ENCODE measurements at places on chromosomes 3 and 15.
A peak's percentile ranks its signal among the peaks of the same experiment; 100 is the strongest.

DNA sequence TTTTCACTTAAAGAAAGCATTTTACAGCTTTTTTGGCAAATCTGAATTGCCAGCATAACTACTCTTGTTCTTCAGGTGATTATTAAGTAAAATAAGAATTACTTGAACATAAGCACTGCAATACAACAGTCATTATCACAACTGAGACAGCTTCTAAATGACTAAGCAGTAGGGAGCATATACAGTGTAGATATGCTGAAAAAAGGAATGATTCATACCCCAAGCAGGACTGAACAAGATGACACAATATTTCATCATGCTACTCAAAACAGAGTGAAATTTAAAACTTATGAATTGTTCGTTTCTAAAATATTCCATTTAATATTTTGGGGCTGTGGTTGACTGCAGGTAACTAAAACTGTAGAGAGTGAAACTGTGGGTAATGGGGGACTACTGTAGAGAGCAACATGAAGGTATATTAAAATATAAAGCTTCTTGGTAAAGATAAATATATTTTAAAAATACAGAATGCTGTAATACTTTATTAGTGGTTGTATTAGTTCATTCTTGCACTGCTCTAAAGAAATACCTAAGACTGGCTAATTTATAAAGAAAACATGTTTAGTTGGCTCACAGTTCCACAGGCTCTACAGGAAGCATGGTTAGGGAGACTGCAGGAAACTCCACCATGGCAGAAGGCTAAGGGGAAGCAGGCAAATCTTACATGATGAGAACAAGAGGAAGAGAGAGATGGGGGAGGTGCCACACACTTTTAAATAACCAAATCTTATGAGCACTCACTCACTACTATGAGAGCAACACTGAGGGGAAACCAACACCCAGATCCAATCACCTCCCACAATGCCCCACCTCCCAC is 84.8 kb downstream of the DCLK3 start:
- no peak for DNase-seq

DNA sequence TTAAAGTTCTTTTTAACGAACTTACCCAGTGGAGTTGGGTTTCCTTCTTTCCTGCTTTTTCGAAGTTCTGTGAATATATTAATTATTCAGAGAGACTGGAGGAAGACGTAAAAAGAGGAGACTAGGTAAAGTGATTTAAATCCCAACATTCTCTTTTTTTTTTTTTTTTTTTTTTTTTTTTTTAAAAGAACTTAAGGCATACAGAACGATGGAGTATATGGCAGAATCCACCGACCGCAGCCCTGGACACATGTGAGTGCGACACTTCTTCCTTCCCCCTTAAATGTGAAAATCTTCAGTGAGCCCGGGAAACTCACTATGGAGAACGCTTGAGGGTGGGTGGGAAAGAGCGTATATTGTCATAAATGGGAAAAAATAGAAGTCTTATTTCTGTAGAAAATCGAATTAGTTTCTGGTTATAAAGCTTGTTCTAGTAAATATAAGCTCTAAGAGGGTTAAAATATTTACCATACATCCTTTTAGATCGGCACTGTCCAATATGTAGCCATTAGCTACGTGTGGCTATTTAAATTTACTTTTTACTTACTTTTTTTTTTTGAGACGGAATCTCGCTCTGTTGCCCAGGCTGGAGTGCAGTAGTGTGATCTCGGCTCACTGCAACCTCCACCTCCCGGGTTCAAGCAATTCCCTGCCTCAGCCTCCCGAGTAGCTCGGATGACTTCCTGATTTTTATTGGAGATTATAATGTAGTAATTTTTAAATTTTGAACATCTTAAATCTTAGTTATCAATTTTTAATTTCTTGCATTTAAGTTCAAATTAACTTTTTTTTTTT is 892 bp downstream of the NMD3 start:
- no peak for DNase-seq

DNA sequence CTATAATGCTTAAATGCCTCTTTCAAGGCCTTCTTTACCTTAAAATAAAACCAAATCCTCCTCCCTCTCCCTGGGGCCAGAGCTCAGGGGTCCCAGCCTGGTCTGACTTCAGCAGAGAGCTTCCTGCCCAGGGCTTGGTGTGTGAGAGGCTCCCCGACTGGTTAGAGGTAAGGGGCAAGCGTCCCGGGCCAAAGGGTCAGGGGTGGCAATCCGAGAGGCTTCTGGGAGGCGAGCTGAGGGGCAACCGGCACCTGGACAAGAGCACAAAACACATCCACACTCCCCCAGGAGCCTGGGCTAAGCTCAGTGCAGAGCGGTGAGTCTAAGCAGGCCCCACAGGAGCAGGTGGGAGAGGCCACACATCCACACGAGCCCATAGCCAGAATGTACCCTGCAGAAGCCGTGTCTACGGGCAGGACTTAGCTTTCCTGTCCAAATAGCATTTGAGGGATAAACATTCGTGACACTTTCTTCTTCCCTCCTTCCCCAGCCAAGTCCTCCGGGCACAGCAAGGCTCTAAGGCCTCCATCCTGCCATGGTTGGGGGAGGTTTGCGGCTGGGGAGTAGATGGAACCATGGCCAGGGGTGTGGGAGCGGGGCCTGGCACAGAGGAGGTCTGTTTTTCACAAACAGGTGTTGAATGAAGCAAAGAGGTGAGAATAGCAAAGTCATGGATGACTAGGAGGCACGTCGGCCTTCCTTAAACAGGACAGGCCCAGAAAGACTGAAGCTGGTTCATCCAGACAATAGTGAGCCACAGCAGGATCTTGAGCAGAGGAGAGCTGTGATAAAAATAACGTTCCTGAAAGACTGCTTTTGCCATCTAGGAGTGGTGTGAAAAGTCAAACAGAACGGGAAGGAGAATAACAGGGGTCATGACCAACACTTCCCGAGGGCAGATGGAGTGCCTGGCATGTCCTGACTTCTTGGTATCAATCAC is 98.7 kb upstream of the IQSEC1 start:
- no peak for DNase-seq

DNA sequence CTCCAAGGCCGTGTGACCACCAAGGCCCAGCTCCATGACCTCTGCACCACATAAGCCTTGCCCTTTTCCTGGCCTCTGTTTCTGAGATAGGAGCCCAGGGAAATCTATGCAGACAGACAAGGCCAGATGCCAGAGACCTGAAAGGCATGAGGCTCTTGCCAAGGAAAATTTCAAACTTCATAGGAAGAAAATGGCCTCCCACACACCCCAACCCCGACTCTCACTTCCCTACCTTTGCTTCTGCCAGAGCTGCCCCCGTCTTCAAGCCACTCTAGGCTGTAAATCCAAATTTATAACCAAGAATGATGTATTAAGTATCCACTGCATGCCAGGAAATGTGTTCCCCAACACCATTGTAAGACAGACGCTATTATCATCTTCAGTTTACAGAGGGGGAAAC is 65.5 kb upstream of the HRH1 start:
- no peak for DNase-seq

- DNase-seq, result no peak
Measured at GRCh38 chr3:9622438-9622837, 26.9 kb upstream of the MTMR14 start.

DNA sequence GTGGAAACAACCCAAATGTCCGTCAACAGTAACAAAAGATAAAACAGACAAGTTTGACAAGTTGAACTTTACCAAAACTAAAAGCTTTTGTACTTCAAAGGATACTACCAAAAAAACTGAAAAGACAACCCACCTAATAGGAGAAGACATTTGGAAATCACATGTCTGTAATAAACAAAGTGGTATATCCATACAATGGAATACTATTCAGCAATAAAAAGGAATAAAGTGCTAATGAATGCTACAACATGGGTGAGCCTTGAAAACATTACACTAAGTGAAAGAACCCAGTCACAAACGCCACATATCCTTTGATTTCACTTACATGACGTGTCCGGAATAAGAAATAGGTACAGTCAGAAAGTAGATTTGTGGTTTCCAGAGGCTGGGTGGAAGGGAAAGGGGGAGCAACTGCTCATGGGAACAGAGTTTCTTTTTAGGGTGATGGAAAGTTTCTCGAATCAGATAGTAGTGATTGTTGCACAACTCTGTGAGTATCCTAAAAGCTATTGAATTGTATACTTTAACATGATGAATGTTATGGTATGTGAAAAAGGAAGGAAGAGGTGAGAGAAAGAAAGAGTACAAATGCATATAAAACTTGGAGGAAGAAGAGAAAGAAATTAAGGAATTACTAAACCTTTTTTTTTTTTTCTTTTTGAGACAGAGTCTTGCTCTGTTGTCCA is 72.7 kb upstream of the ABHD2 start:
- DNase-seq, result no peak

DNA sequence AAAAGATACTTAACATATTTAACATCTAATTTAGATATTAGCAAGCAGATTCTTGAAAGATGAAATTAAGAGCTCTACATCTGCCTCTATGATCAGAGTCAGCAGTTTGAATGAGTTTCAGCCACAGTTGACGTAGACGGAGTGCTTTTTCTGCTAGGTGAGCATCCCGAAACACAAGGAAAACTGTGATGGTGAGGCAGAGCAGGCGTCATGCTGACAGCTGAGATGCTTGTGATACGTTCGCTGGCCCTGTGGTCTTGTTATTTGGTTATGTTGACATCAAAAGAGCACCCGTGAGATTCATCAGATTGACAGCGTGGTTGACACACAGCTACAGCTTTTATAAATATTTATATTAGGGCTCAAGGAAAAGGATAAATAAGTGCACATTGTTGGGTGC is 19.6 kb upstream of the GOLGA8B start:
- DNase-seq, result no peak

DNA sequence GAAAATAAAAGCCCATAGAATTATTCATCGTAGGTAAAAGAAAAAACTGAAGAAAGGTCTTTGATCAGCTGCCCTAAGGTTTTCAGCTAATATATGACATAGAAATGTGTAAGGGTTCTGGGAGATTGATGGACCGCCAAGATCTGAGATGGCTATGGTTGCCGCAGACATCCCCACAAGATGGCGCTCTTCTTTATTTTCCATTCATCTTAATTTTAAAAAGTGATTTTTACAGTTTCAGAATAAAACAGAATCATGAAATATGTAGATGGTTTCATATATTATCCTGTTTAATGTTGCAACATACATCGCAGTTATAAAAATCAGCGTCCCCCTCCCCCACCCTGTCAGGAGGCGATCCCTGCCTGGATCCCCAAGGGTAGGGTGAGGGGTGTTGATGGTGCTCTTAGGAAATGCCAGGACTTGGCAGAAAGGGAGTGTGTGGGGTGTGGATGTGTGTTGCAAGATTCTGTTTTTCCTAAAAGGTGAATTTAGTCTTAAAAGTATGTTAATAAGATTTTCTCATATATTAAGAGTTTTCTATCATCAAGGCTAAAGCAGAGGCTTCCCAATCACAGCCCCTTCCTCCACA is 68.8 kb downstream of the ANXA2 start:
- peak; percentile 5 for DNase-seq

DNA sequence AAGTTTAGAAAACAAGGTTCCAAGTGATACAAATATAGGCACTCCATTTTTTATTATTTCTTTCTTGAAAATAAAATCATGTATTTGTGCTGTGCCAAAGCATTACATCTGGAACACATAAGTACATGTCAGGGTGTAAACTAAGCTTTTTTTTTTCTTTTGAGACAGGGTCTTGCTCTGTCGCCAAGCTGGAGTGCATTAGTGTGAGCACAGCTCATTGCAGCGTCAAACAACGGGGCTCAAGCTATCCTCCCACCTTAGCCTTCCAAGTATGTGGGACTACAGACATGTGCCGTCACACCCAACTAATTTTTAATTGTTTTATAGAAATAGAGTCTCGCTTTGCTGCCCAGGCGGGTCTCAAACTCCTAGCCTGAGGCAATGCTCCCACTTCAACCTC is 9.0 kb downstream of the SPATA12 start:
- DNase-seq, result no peak

DNA sequence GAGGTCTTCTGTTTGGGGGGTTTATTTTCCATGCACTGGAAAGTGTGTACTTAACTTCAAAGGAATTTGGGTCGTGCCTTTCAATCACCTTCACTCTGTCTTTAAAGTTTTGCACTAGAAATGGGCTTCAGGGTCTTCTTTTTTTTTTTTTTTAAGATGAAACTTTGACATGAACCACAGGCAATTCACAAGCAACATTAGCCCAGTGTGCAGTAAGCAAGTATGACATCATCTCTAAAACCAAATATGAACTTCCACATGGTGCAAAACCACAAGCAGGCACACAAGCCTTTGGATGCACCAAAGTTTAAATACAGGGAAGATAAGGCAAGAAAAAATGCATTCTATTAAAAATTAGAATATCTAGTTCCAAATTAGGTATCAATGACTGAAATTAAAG is 381.9 kb downstream of the ERC2 start:
- no peak for DNase-seq

GRCh38 chr3:16993227-16993626 is 108.5 kb downstream of the PLCL2 start:
- DNase-seq, result no peak

- no peak for DNase-seq
Measured at GRCh38 chr3:126021702-126022101, 52.7 kb downstream of the ROPN1B start.

DNA sequence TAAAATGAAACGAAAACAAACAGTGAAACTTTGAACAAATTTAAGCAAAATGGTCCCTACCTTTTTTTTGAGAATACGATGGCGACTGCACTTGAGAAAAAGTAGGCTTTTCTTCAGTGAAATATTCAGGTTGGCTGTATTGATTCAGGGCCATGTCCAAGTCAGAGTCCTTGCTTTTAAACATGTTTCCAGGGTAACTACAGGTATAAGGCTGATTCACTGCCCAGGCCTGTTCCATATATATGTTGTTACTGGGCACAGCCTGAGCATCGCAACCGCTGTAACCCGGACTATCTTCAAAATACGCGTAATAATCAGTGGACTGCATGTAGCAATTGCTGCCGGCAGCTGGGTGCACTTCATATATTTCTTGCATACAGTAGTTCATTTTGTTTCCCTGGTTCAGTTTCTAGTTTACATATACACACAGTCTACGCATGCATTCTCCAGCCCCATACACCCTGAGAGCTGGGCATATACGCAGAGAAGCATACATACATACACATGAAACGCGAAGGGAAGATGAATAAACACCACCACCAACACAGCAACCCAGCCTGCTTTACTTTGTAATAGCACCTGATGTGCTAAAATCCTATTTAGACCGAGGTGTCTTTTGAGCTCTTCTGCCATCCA is 220.0 kb downstream of the NR1D2 start:
- DNase-seq, result no peak

- DNase-seq, result no peak
Measured at GRCh38 chr15:73914145-73914544, 12.1 kb upstream of the LOXL1 start.

GRCh38 chr15:96858694-96859093 is 528.2 kb downstream of the NR2F2 start:
- DNase-seq, result no peak

- no peak for DNase-seq
Measured at GRCh38 chr15:93289941-93290617, 201.1 kb upstream of the RGMA start.

DNA sequence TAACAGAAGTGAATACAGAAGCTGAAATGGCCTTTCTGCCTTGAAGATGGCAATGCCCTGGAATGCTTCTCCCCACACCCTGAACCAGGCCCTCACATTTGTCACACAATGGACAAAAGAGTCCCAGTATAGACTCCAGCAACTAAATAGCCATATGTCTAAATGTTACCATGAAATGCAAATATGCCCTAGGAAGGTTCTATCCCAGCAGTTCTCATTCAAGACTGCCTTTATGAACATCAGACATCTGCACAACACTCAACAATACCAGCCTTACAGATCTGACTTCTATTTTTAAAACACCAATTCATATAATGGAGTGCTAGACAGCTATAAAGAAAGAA is 7.9 kb downstream of the ITGB5 start:
- no peak for DNase-seq
